H1 (cell line): ENCODE measurements at places on chromosomes 11 and 22. TPM values are rescaled to one million over a fixed set of nuclear protein-coding genes. Genes with fewer than 3 reads are reported as not detected.

Gene CTSF
- polyA plus RNA-seq, result 2.3 and 2.6 TPM in 2 replicates

Gene AGBL2
- polyA plus RNA-seq, result 6.5 and 7.1 TPM in 2 replicates

Gene CLNS1A
- 85.4 and 136 TPM in 2 replicates for polyA plus RNA-seq

Gene SEPTIN3
- polyA plus RNA-seq, result 39.7 and 52.9 TPM in 2 replicates

Gene PLAAT2
- 0.39 and 0.42 TPM in 2 replicates for polyA plus RNA-seq

Gene GP1BB
- polyA plus RNA-seq, result 0.36 and 0.66 TPM in 2 replicates

Gene LGALS1
- polyA plus RNA-seq, result 92.4 and 101 TPM in 2 replicates

Gene UBQLN3
- not detected in 2 replicates for polyA plus RNA-seq
